ENCODE measurements at places on chromosomes 1 and 21.

DNA sequence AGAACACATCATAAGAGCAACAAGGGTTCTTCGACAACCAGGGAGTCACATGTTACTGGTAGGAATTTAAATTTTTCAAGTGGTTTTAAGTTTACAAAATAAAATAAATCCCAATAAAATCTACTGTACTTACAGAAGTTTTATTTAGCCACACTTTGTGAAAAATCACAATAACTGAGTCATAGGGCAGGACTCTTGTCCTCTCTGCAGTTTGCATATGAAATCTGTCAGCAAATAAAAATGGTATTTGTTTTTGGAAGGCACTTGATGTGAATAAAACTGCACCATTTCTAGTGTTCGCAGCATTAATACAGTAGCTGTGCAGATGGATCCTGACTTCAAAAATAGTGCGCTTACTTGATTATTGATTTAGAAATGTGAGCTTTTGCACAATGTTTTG is 150.4 kb downstream of the LBR start:
- DNase-seq = no peak

GRCh38 chr1:230621324-230622030 is 20.8 kb upstream of the COG2 start:
- no peak for DNase-seq

DNA sequence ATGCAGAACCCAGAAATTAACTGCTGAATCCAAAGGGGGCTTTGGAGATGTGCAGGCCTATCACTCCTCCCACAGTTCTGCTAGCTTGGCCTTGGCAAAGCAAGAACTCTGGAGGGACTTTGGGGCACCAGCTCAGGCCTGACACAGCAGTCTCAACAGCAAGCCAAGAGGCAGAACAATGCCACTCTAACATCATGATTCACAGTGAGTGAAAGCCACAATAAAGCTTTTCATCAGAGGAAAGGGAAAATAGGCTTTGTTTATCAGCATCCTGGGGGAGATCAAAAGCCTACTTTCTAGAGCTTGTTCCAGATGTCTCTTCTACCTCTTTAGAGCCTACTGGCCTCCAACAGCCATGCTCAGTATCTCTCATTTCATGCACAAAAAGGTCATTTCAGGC is 283.4 kb downstream of the KCNH1 start:
- DNase-seq = no peak

GRCh38 chr1:203677771-203678170 is 51.1 kb downstream of the ATP2B4 start:
- no peak for DNase-seq

- DNase-seq = no peak
Observed at GRCh38 chr1:62426237-62426636, 10.6 kb upstream of the USP1 start.

- DNase-seq = no peak
Observed at GRCh38 chr1:30413606-30414005, 309.8 kb downstream of the MATN1 start.

- DNase-seq = no peak
Observed at GRCh38 chr1:54615531-54616279, 7.6 kb downstream of the FAM151A start.

DNA sequence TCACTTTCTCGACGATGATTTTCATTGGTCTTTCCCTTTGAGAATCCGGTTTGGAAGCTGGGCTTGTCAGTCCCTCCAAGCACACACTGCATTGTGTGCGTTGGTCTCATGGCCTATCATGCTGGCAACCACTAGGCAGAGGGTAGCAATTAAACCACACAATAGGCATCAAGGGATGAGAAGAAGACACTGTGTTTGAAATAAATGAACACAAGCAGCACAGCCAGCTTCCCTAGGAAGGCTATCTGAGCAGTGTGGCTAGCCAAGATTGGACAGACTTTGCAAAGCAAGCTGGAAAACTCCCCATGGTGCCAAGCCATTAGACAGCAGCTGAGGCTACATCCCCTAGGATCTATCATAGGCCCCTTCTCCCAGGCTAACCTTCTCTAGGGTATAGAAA is 288.7 kb downstream of the NUF2 start:
- no peak for DNase-seq

- no peak for DNase-seq
Observed at GRCh38 chr1:96365076-96365475, 356.5 kb upstream of the PTBP2 start.

- DNase-seq = no peak
Observed at GRCh38 chr1:94275083-94275482, 37.7 kb upstream of the ARHGAP29 start.

DNA sequence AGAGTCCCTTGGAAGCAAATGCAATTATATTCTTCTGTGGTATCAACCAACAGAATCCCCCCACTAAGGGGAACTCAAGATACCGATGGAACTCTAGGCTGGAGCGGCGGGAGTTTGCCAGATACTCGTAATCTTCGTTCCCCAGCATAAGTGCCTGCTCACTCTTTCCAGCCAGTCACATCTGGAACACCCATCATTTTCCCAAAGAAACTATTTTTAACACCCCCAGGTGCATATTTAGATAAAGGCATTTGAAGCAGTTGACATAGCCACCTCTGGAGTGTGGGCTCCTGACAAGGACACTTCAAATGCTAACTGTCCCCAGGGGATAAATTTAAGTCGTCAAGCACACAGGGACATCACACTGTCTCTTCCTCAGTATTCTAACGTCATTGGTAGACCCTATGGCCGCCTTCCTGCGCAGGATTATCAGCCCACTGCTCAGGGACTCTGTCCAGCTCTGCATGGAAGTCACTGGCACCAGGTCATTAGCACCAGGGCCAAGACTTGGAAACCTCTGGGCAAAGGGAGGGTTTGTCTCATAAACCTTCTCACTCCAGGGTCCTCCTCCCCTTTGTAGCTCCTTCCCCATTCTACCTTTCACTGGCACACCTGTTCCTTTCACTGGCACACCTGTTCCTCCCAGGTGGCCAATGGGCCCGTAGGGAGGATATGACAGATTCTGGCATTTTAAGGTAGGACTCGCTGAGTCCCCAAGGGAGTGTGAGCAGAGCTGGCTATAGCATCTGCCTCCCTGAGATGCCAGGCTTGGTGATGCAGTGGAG is 48.8 kb downstream of the H3-3A start:
- no peak for DNase-seq

DNA sequence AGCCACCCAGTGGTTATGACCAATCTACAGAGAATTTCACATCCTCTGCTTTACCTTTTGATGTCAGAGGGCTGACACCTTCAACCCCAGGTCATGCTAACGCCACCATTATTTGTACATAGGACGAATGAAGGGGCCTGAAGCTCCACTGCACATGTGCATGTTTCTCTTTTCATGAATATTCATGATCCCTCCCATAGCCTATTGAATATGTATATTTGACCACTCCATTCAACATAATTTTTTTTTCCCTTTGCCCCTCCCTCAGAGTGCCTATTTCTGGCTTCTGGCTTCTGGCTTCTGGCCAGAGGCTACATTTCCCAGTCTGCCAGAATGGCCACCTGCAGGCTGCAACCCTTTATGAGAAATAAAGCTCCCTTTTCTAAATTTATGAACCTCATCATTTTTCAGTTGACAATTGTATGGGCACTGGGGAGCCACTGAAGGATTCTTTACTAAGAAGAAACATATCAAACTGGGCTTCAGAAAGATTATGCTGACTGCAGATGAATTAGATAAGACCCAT is 406.7 kb downstream of the SIPA1L2 start:
- no peak for DNase-seq

- DNase-seq = no peak
Observed at GRCh38 chr1:66371233-66372005, 162.5 kb upstream of the SGIP1 start.

- no peak for DNase-seq
Observed at GRCh38 chr1:175265091-175265490, 72.5 kb upstream of the KIAA0040 start.

GRCh38 chr1:232600424-232601258 is 29.3 kb downstream of the SIPA1L2 start:
- no peak for DNase-seq

All from activated B cell treated with CpG ODN at 0.5 μM for 24 hours (primary cell).